GM04504 (cell line): ENCODE measurements at places on chromosomes 1 and 21.

GRCh38 chr1:39381839-39382238 lies 109.6 kb upstream of the BMP8A start:
- DNase-seq: no peak

DNA sequence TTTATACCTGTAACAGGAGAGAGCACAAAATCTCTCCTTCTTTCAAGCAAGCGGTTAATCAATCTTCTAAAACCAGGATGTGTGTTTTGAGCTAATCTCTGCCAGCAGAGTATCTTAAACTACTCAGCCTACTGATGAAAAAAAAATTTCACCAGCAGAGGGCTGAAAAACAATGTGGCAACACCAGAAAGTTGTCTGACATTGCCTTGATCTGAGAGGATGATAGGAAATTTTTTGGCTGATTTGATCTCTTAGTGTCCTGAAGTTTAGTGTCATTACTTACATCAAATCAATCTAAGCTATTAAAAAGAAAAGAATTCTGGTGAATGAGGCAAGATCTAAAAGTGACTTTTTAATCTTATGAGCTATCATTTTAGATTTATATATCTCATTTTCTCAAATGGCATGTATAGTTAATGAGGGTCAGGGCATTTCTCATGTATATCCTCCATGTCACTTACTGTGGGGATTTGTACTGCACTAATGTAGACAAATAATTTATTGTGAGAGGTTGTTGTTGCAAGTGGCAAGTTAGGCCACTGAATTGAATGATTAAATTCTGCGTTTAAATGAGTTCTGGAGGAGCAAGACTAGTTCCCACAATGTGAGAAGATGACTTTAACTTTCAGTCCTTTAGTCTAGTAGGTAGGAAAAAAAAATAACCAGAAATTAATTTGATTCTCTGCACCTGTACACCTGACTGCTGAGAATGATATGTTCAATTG lies 10.9 kb downstream of the ADAMTS1 start:
- no peak for DNase-seq

DNA sequence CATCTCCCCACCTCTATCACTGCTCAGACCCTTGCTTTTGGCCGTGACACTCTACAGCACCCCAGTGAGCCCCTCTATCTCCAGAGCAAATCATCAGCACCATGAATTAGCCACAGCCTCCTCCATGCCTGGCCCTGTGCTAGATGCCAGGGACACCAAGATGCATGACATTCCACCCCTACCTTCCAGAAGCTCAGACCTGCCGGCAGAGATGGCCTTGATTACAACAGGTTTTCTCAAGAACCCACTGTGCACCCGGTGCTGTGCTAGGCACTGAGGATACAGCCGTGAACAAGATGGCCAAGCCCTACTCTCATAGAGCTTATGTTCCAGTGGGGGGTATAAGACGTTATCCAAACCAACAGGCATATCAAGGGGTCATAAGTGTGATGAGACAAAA lies 30.6 kb downstream of the CDK18 start:
- DNase-seq: no peak

- no peak for DNase-seq
Measured at GRCh38 chr1:17802164-17802563, 47.0 kb downstream of the ACTL8 start.

GRCh38 chr1:158527190-158527815 lies 26.9 kb downstream of the OR6Y1 start:
- peak; percentile 1 for DNase-seq

DNA sequence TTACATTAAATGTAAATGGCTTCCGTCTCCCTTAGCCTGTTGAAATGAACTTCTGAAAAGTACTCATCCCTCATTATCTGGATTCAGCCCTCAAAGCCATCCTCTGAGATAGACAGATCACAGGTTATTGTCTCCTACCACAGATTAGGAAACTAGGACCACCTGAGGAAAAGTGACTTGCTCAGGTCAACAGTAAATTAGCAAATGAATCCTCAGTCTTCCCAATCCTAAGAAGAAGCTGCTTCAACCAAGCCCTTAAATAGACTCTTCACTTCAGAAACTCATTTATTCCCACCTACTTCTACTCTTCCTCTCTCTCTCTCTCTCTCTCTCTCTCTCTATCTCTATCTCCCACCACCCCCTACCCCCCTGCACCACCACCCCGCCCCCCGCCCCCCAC lies 152.3 kb downstream of the DMRTA2 start:
- no peak for DNase-seq

DNA sequence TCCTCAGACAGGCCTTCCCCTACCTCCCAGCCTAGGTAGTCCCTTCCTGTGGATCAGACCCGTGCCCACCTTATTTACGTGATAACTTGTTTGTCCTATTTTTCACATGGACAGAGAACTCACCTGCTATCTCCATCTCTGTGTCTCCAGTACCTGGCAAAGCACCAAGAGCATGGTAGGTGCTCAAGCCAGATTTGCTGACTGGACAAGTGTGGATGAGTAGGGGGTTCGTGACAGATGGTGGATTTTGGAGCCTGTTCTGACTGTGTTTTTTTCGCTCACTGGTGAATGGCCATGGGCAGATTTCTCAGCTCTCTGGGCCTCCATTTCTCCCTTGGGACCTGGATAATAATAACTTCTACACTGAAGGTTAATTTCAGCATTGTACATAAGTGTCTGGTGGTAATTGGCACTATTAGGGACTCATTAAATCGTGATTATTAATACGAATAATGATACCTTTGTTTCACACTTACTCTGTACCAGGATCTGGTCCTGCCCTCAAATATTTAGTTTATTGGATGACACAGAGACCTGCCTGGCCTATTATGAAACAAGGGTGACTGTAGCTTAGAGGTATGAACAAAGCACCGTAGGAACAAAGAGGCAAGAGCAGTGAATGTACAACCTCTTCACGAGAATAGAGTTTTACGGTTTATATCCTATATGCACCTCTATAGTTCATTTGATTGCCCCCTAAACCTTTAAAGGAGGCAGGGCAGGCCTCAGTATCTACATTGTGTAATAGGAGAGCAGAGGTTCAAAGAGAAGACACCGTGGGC lies 24.5 kb upstream of the SLC26A9 start:
- no peak for DNase-seq

DNA sequence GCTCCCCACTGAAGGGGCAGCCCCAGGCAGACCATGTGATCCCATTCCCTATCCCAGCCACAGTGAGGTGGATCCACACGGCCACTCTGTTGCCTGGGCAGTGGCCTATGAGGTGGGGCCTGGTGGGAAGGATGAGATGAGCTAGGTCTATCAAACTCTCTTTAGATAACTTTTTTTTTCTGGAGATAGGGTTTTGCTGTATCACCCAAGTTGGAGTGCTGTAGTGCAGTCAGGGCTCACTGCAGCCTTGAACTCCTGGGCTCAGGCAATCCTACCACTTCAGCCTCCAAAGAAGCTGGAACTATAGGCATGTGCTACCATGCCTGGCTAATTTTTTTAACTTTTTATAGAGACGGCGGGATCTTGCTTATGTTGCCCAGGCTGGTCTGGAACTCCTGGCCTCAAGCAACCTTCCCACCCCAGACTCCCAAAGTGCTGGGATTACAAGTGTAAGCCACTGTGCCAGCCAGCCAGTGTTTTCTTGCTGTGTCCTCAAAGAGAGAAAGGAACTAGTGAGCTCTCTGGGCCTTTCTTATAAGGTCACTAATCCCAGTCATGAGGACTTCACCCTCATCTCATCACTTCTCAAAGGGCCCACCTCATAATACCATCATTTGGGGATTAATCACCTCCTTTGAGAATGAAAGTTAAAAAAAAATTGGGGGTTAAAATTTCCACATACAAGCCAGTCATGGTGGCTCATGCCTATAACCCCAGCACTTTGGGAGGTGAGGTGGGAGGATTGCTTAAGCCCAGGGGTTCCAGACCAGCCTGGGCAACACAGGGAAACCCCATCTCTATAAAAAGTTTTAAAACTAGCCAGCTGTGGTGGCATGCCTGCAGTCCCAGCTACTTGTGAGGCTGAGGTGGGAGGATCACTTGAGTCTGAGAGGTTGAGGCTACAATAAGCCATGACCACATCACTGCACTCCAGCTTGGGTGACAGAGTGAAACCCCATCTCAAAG lies 36.6 kb downstream of the H3-3A start:
- DNase-seq: no peak

- no peak for DNase-seq
Measured at GRCh38 chr1:78691995-78692747, 42.5 kb downstream of the IFI44 start.
